Stimulated activated CD4-positive, alpha-beta T cell treated with anti-CD3 and anti-CD28 coated beads, Interleukin-12 subunit alpha, Interleukin-12 subunit beta, amount 100 ng/mL, for 48 hours (primary cell): ENCODE measurements at places on chromosomes 4 and X.
A peak's percentile ranks its signal among the peaks of the same experiment; 100 is the strongest.

DNA sequence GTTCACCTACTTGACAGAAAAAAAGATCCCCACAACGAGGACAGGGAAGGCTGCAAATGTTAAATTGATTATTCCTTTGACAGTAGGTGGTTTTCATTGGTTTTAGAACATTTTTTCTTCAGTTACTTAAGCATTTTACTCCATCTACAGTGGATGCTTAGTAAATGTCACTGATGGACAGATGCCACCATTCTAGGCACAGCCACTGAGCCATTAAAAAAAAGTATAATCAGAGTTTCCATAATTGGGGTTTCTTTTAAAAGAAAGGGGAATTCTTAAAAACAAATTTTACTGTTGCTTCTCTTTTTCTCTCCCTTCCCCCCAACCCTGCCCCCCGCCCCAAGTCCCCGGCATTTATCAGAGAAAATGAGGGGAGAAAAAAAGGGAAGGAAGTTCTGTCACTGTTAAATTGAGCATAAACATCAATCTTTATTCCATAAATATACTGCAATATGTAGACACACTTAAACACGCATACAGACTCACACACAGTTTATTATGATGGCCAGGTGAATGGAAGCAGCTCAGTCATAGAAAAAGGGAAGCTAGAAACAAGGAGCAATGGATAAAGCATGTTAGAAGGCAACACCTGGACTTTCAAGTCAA lies 79.7 kb upstream of the PRPS2 start:
- DNase-seq, result no peak

DNA sequence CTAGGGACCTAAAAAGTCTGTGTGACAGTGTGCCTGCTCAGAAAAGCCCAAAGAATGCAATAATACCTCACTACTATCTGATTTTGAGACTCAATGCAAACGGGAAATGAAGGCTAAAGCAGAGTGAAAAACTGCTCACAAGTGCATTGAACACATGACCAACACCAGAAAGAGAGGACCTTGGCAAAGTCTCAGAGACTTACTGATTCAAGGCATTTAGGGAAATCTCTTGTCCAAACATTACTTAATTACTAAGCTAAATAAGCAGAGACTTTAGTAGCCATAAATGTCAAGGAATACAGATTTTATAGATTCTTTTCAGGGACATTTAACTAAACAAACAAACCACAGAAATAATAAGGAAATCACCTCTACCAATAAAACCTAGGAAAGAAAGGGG lies 916.0 kb downstream of the FSTL5 start:
- DNase-seq, result no peak

DNA sequence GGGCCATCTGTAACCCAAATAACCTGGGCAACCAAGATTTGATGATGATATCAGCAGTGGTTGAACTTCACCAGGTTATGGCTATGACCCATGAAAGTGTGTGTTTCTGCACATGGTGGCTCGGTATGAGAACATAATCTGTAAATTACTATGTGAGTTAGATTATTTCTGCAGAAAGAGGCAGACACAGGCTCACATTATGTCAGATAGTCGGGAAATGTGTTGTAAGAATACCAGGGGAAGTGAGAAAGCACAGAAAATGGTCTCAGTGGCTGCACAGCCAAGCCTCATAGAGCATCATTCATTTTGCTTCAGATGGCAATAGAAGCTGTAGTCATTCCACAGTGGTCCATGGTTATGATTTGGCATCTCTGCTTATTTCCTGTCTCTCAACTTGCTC lies 63.0 kb upstream of the RBPJ start:
- no peak for DNase-seq

GRCh38 chr4:145316897-145317574 lies 136.6 kb upstream of the OTUD4 start:
- no peak for DNase-seq

GRCh38 chrX:77444545-77444944 lies 2.6 kb upstream of the FGF16 start:
- DNase-seq, result no peak

GRCh38 chr4:142124874-142125273 lies 488.5 kb downstream of the IL15 start:
- DNase-seq, result no peak

DNA sequence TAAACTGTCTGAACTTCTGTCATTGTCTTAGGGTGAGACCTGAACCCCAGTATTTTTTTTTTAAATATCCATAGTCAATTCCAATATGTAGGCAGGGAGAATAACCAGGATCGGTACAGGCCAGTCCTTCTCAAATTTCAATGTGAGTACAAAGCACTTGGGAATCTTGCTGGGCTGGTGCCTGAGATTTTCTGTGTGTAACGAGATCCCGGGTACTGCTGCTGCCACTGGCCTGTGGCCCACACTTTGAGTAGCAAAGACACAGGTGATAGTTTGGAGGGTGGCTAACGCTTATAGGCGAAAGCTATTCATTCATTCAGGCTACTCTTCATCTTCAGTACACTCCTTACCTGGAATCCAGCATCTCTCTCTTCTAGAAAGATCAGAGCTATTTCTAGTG lies 923.6 kb upstream of the TENM3 start:
- no peak for DNase-seq

DNA sequence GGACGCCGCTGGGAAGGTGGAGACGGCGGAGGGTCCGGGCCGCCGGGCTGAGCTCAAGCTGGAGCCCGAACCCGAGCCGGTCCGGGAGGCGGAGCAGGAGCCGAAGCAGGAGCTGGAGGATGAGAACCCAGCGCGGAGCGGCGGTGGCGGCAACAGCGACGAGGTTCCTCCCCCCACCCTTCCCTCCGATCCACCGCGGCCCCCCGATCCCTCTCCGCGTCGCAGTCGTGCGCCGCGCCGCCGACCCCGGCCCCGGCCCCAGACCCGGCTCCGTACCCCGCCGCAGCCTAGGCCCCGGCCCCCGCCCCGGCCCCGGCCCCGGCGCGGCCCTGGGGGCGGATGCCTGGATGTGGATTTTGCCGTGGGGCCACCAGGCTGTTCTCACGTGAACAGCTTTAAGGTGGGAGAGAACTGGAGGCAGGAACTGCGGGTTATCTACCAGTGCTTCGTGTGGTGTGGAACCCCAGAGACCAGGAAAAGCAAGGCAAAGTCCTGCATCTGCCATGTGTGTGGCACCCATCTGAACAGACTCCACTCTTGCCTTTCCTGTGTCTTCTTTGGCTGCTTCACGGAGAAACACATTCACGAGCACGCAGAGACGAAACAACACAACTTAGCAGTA lies 483 bp downstream of the USP27X start:
- no peak for DNase-seq

DNA sequence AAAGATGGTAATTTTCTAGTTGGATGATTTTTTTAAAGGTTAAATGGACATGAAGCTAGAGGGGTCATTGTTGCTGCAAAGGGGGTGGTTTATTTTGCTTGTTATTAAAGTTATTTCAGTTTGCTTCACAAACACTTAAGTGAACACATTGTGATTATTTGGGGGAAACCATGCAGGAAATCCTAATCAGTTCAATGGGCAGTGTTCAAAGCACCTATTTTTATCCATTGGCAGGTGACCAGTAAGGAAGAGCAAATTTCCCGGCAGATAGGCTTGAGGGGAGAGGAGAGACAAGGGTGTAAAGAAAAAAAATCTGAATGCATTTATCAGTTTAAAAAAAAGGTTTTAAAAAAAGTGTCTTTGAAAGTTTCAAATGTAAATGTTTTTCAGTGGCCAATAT lies 17.6 kb downstream of the GPR174 start:
- no peak for DNase-seq

GRCh38 chrX:107691024-107691448 lies 62.7 kb downstream of the PRPS1 start:
- DNase-seq, result no peak

DNA sequence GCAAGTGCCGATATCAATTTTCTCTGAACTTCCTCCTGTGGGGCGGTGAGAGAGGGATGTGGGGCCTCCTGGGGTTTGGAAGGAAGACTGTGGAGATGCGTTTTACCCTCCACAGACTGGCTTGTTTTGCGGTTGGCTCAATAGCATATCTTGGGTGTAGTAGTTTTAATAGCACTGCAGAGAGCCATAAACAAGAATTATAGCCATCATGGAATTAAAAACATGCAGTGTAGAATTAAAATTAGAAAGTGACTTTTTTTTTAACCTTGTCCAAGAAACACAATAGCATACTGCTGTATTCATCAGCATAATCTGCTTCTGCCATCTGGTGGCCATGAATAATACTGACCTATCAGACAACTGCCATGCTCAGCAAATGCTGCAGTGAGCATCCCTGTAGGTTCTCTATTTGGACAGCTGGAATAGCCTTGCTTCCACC lies 47.3 kb upstream of the SCML1 start:
- DNase-seq, result peak; percentile 54

GRCh38 chrX:21373637-21374162 lies 518 bp upstream of the CNKSR2 start:
- no peak for DNase-seq

GRCh38 chr4:17968721-17969120 lies 52.8 kb downstream of the LCORL start:
- DNase-seq, result no peak

DNA sequence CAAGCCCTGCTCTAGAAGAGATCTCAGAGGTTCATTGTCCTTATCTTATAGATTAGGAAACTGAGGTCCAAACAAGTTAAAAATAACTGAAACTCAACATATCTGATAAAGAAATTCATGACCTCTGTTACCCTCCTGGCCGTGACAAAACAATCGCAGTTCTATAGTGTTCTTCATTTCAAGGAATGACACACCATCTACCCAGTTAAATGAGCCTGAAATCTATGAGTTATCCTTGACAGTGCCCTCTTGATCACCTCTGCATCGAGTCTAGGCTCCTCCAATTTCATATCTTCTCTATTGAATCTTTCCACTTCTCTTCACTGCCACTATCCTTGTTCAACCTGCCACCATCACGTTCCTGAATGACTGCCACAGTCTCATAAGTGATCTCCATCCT lies 325.3 kb upstream of the TEX13C start:
- no peak for DNase-seq

DNA sequence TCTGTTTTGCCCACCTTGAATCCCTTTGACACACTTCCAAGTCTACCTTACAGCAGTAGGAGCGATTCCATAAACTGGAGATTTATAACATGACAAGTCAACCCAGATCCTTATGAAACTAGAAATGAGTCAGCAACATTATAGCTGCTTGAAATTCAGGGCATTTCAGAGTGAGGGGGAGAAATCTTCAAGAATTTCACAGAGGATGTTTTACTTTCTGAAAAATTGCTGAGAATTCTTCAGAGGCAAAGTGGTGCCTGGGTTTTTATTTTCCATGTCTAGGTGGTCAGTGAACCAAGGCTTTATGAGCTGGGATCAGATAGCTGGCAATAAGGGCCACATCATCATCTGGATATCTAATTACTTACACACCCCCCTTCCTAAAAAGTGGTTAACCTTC lies 119.8 kb downstream of the PPARGC1A start:
- no peak for DNase-seq

GRCh38 chr4:173334891-173335752 lies 964 bp upstream of the HMGB2 start:
- DNase-seq, result peak; percentile 52

GRCh38 chr4:183873409-183874185 lies 31.5 kb upstream of the STOX2 start:
- no peak for DNase-seq

DNA sequence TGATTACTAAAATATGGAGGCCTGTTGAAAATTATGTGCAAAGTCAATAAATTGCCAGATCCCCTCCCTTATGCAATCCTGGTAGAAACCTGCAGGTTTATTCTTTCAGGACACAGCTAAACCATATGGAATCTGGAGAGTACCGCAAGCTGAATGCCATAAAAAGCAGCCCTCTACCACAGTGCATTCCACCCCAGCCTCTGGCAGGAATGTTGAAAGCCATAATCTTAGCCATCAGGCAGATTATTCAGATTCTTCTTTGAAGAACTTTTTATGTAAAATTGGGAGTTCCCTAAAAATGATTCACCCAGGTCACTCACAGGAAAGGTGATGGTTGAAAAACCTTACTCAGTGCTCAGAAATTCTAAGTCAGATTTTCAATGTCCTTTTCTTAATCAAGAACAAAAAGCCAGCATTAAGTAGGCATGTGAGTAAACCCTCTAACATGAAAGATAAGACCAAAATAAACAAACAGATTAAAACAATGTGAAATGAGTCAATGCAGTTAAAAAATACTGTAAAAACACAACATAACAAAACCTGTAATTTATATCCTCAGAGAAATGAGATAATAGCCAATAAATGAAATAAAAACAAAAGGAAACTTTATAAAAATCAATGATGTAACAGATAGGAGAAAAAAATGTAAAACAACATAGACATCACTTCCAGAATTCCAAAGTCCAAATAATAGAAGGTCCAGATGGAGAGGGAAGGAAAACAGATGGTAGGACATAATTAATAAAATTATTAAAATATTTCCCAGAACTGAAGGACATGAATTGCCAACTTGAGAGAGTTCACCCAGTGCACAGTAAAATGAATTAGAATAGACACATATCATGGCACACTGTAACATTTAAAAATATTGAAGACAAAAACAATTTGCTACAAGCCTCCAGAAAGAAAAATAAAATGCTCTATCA lies 226.9 kb downstream of the FSTL5 start:
- no peak for DNase-seq

GRCh38 chr4:167614866-167615265 lies 380.6 kb upstream of the SPOCK3 start:
- no peak for DNase-seq

- no peak for DNase-seq
These were observed 35.4 kb upstream of the BCLAF3 start for GRCh38 chrX:20026278-20026677.

DNA sequence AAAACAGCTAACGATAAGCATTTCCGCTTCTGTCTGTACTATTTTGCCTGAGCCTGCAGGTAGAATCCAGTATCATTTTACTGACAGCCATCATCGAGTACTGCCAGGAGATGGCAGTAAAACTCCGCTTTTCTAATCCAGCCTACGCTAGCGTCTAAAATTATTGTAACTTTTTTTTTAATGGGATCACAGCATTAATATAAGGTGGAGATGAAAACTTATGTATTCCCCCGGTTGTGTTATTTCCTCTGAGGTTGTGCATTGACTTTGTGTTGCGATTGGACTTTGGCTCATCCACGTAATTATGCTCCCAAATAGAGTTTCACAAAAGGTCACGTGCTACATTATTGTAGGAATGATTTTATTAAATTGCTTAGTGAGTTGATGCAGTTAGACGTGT lies 248.1 kb downstream of the C4orf33 start:
- DNase-seq, result no peak
